Epithelial cell of alveolus of lung (primary cell): ENCODE measurements at places on chromosomes 3 and 15. TPM values are rescaled to one million over a fixed set of nuclear protein-coding genes. Genes with fewer than 3 reads are reported as not detected.

Gene IL17RE
- total RNA-seq: 0.88 and 1.0 TPM in 2 replicates

Gene HGD
- 0.13 TPM in 1 of 2 replicates, not detected in the other for total RNA-seq

Gene MEX3B
- 8.9 and 12.2 TPM in 2 replicates for total RNA-seq

Gene AGTR1
- total RNA-seq: 3.0 and 3.6 TPM in 2 replicates

Gene TMEM89
- total RNA-seq: not detected in 2 replicates

Gene TRH
- total RNA-seq: not detected in 2 replicates

Gene ABI3BP
- 0.65 and 5.0 TPM in 2 replicates for total RNA-seq
